Stimulated activated CD8-positive, alpha-beta memory T cell treated with anti-CD3 and anti-CD28 coated beads, Interleukin-4, amount 100 ng/mL, for 1 hour (primary cell): ENCODE measurements at places on chromosomes 7 and 10.

- DNase-seq: no peak
Measured at GRCh38 chr7:66464059-66464458, 164.6 kb upstream of the KCTD7 start.

- no peak for DNase-seq
Measured at GRCh38 chr10:63608511-63608910, 87.3 kb downstream of the REEP3 start.

- no peak for DNase-seq
Measured at GRCh38 chr7:66376264-66376945, 171.3 kb downstream of the TPST1 start.

GRCh38 chr10:77251297-77252013 is 386.2 kb downstream of the KCNMA1 start:
- no peak for DNase-seq

DNA sequence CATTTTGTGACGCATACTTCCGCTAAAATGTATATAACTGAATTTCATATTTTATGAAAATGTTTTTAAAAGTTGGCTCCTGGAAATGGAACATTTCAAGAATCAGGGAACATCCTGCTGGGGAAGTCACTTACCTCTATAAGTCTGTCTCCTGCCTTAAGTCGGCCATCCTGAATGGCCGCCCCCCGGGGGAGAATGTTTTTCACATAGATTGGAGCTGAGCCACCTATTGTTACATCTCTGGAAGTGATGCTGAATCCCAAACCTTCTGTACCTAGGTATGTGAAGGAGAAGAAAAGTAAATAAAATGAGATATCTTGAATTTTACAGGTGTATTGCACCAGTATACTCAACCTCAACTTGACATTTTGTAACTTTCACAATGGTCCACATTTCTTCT is 437.3 kb downstream of the PARD3 start:
- DNase-seq: no peak

GRCh38 chr10:116779076-116779687 is 36.8 kb upstream of the HSPA12A start:
- no peak for DNase-seq

DNA sequence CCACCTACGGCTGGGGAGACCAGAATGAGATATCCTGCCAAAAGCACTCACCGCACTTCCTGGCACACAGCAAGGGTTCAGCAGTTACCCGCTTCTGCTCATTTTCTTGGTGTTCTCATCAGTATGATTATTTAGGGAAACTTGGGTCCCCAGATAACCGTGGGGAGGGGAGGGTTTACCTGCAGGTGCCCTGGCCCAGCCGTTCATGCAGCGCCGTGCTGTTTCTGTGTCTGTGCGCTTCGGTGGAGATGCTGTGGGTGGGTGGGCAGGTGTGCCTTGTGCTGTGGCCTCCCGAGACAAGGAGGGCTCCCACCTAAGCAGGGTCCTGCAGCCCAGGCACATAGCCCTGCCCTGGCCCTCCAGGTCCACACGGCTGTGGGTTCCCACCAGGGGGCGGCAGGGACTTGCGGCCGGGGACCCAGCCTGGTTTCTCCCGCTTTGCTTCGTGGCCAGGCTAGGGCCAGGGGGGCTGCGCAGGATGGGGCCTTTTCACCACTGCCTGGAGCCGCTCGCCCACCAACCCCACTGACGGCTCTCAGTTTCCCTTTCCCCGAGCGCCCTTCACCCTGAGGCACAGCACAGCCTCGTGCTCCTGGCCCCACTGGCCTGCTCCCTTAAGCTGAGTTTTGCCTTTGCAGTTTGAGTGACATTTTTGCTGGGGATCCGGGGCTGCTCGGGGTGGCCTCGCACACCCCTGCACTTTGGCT is 78.5 kb downstream of the LHPP start:
- peak; percentile 54 for DNase-seq

- DNase-seq: no peak
Measured at GRCh38 chr7:30412782-30413504, 65.6 kb downstream of the NOD1 start.

DNA sequence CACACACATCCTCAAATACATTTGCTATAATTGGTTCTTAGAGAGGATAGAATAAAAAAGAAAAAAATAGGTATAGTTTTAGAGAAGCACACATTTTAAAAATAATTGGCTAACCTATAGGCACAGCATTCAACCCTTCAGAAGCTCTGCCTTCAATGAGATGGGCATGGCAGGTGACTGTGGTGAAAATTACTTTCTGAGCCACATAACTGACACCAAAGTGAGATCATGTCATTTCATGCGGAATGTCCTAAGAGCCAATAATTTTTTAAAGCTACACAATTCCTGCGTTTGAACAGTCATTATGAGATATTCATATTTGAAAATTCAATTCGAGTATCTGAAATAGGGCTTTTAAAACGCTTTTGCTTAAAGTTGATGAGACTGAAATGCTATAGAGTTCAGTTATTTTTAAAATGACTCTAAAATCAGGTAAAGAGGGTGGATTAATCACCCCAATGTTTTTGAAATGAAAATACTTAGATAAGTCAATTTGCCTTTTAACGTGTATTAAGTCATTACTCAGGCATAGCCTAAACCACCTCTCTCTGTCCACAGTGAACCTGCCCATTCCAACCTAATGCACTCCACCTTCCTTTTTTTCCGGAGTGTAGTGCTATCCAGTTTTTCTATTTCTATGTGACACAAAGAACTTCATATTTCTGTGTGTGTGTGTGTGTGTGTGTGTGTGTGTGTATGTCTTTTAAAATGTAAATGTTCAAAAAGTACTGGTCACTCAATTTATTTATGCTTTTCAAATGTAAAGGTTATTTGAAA is 6.1 kb downstream of the RELN start:
- DNase-seq: no peak

DNA sequence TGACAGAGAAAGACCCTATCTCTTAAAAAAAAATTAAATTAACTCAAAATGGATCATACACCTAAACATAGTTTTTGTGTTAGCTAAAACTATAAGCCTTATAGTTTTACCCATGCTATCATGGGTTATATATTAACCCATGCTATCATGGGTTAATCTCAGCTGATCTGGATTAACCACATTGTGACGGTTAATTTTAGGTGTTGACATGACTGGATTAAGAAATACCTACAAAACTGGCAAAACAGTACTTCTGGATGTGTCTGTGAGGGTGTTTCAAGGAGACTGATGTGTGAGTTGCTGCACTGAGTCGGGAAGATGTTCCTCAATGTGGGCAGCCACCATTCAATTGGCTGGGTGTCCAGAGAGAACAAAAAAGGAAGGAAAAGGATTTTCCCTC is 44.3 kb upstream of the FXYD4 start:
- no peak for DNase-seq

- DNase-seq: no peak
Measured at GRCh38 chr7:8442814-8443304, 9.4 kb downstream of the NXPH1 start.

- DNase-seq: no peak
Measured at GRCh38 chr10:15182540-15183207, 14.2 kb upstream of the NMT2 start.

DNA sequence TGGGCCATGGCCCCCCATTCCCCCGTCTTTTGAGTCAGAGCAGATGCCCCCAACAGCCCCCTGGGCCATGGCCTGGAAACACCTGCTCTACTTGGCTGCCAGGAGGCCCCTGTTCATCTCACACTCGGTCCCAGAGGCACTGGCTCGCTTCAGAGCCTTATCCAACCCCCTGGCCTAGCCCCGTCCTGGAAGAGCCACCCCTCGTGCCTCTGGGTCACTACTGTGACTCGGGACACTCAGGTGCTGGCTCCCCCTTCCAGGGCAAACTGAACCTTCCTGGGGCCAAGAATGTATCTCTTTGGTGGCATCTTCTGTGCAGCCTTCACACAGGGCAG is 7.0 kb downstream of the POLR2J start:
- no peak for DNase-seq

GRCh38 chr7:13851736-13852135 is 137.7 kb downstream of the ETV1 start:
- no peak for DNase-seq

DNA sequence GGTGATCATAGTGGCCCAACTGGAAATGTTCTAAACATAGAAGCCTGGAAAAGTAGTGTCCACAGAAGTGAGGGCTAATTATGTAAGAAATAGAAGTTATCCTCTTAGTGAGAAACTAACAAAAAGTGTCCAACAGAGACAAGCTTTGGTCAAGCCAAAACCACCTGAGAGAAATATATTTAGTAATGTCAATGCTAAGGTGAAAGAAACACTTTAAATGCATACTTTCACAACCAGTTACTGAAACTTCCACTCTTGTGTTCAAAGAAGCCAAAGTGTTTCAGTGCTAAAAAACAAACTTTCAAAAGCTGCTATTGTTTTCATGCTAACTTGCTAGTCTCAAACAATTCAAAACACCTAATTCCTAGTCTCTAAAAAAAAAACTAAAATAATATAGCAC is 18.1 kb downstream of the RAB11FIP2 start:
- no peak for DNase-seq

DNA sequence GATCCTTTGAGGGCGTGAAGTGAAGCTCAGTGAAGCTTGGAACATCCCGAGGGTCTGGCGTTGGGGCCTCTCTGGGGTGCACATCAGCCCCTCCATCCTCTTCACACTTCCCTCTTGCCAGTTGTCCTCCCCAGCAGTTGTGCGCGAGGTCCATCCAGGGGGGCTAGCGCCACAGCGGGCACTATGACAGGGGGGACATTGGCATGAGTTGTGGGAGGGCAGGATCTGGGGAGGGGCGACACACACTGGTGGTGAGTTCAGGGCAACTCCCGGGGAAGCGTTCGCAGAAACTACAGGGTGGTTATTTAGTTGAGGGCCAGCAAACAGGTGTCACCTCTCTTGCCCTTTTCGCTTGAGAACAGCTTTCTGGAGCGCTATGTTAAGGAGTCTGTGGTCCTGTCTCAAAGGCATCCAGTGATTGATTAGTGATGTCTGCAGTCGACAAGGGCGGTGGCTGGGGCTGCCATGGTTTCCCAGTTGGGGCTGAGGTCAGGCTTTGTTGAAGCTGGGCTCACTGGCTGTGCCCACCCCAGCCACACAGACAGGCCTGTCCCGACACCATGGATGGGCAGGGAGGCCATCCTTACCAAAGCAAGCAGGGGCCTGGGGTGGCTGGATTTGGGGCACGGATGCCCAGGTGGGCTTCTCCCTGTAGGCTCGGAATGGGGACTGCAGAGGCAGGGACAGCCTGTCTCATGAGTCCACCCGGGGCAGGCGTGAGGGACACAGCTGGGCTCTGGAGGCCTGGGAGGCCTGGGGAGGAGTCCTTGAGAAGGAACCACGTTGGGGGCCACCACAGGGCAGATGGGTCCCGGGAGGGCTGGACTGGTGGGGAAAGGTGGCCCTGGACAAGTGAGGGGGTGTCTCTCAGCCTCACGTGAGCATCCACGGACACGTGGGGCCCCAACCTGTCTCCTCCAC is 59.4 kb downstream of the UNCX start:
- no peak for DNase-seq

DNA sequence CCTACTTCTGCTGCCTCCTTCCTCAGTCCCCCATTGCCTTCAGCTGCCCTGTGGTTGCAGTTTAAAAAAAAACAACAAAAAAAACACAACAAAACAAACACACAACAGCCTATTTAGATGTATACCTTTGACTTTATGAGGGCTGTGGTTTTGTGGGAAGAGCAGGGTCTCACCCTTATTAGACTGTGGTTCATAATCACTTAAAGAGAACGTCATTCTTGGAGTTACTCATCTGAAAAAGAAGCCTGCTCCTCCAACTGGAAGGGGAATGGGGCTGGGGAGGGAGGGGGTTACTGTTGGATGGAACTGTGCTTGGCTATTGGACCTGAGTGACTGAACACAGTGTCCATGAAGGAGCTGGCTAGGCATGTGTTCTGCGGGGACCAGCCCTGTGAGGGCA is 48.1 kb downstream of the SDK1 start:
- DNase-seq: no peak

- no peak for DNase-seq
Measured at GRCh38 chr10:97584060-97584797, at the start of gene HOGA1. Gene HOGA1, plus strand, starts transcription at chr10:97584389. Its CDS starts 315 bp downstream, at chr10:97584704.

- DNase-seq: no peak
Measured at GRCh38 chr7:34090816-34091215, 185.5 kb downstream of the BMPER start.

DNA sequence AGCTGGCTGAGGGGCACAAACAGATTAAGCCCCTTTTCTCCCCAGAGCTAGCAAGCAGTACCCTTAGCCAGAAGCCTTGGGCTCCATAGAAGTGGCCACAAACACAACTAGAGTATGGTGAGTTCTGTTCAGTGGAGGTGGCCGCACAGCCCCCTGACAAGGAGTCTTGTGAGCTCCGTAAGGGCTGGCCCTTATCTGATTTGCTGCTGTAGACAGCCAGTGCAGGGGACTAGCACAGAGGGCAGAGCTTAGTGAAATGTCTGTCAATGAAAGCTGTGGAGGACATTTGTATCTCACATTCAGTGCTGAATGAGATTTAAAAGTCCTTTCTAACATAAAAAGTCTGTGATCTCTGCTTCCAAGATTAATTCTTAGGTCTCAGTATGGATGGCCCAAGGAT is 137.3 kb downstream of the AUTS2 start:
- no peak for DNase-seq

DNA sequence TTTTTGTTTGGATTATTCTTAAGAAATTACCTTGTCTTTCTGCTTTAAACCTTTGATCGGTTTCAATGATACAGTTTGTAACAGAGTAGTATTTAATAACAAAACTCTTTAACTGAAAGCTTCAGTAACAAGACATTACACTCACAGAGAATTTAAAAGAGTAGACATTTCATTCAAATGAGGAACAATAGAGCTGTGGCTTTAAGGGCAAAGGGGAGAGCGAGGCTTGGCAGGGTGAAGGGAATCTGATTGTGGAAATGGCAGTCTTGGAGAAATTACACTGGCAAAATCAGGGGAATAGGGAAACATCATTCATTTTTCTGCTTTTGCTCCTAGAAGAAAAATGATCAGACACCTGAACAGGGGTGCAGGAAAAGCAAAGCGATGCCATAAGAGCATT is 5.1 kb upstream of the HIPK2 start:
- no peak for DNase-seq

DNA sequence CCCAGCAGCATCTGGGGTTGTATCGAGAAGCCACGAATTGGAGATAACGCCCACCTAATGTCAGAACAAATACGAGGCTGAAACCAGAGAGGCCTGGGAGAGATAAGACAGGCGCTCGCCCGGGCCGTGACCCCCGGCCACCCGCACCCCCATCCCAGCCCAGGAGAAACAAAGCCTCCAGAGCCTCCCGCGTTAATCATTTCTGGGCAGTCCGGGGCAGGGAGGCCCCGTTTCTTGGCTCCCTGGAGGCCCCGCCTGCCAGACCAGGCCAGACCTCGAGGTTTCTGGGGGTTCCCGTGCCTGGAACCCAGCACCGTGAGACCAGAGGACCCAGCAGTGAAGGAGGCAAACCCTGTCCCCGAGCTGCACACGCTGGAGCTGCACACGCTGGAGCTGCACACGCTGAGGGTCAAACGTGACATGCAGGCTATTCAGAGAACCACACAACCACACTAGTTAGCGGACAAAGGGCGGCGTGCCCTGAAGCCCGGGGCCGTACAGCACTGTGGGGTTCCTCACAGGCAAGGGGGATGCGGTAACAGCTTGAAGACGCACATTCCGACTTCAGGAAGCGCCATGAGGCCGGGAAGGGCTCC is 53.4 kb downstream of the FOXL3 start:
- no peak for DNase-seq

GRCh38 chr10:77969114-77969513 is 42.6 kb upstream of the DLG5 start:
- no peak for DNase-seq

GRCh38 chr10:127496035-127496434 is 53.1 kb upstream of the NPS start:
- no peak for DNase-seq
